ENCODE measurements at places on chromosomes 2 and 18.

GRCh38 chr2:6352906-6353515 is 512.7 kb downstream of the CMPK2 start:
- DNase-seq = no peak

DNA sequence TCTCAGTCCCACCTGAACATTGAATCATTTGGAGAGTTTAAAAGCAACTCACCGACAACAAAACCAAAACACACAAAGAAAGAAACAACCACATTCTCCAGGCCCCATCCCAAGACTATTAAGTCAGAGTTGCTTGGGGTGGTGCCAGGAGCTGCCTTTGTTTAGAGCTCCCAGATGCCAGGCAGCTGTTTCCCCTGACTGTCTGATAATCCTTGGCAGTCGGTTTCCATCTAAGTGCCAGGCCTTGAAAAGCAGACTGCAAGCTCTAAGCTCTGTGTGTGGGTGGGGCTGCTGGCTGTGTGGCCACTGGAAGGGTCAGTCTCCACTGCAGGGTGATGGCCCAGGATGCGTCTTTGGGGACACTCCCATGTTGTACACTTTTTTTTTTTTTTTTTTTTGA is 255.3 kb upstream of the AGAP1 start:
- DNase-seq = peak; percentile 77

GRCh38 chr2:201070948-201071478 is 458 bp downstream of the HYCC2 start:
- DNase-seq = no peak

GRCh38 chr2:240168546-240169361 is 28.3 kb upstream of the OTOS start:
- DNase-seq = no peak

DNA sequence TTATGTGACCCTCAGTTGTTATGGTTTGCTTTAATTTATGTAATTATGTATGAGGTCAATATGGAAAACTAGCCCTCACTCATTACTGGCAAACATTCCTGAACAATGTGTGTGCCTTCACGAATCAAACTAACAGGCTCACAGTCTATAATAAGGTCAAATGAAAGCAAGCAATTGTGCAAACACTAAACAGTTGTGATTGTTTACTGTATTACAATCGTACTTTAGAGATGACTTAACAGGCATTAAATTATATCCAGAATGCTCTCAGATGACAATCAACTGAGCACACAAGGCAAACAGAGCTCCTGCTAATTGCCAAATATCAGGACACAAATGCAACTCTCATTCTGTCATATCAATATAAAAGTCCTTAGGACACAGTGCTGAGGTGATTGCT is 29.5 kb downstream of the COL5A2 start:
- DNase-seq = peak; percentile 93

- peak; percentile 47 for DNase-seq
Measured at GRCh38 chr2:128585706-128586105, 267.0 kb upstream of the HS6ST1 start.

GRCh38 chr2:130743278-130743677 is 12.1 kb upstream of the AMER3 start:
- no peak for DNase-seq

DNA sequence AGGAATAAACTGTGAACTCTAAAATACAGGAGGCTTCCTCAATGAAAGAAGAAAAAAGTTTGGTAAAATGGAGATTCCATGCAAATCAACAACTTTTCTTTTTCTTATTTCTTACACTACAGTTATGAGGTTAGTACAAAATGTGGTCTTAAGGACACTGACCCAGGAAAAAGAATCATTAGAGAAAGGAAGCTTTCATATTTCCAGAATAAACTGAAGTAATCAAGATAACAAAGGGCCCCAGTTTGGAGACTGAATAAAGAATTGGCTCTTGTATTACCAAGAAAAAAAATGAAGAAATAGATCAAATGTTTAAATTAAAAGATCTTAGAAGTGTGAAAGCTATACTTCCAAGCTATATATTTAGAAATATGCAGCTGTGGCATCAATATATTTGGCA is 72.3 kb downstream of the SLC66A3 start:
- DNase-seq = no peak

- no peak for DNase-seq
Measured at GRCh38 chr2:142572346-142573132, 304.9 kb upstream of the KYNU start.

DNA sequence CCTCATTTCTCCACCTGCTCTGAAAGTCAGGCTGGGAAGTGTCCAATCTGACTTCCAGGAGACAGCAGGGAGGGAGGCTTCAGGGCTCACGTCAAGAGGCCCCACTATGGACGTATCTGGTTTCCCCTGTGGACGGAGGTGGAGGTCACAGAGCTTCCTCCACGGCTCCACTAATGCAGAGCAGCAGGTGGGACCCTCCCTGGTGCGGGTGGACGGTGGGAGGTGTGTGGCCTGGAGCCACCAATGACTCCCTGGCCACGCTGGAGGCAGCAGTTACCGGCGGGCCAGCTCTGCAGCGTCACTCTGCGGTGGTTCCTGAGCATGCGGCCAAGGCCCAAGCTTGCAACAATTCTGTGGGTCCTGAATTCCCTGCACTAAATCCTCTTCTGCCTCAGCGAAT is 9.0 kb downstream of the CRACDL start:
- no peak for DNase-seq
